Right ventricle myocardium inferior (tissue), 1 donor: ENCODE measurements at places on chromosomes 3 and 15. TPM values are rescaled to one million over a fixed set of nuclear protein-coding genes. Genes with fewer than 3 reads are reported as not detected.

Gene MYRIP
- total RNA-seq = 2.1 TPM

DNA sequence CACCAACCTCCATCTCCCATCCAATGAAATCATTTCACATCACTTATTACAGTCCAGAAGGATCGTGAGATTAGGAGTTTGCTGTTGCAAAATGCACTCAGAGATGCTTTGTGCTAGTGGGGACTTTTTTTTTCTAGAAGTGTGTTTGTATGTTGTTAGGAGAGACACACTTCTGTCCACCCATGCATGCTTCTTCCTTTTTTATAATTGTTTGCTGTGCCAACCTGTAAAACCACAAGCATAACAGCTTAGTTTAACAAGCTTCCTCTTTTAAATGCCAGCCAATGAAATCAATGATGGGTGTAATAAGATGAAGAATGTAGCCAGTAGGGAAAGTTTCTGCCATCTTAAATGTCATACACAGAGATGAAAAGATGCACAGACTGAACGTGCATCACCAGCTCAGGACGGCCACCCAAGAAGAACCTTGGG lies 305.6 kb upstream of the STT3B start:
- no peak for DNase-seq

DNA sequence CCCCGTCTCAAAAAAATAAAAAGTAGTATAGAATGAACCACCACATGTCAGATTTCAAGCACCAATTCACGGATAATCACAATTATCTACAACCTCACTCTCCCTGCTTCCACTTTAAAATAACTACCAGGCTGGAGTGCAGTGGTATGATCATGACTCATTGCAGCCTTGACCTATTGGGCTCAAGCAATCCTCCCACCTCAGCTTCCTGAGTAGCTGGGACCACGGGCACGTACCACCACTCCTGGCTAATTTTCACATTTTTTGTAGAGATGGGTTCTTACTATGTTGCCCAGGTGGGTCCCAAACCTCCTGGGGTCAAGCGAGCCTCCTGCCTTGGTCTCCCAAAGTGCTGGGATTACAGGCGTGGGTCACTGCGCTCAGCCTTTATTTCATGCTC lies 38.1 kb upstream of the LDHAL6B start:
- no peak for DNase-seq

Gene ILDR1
- total RNA-seq = 0.16 TPM

DNA sequence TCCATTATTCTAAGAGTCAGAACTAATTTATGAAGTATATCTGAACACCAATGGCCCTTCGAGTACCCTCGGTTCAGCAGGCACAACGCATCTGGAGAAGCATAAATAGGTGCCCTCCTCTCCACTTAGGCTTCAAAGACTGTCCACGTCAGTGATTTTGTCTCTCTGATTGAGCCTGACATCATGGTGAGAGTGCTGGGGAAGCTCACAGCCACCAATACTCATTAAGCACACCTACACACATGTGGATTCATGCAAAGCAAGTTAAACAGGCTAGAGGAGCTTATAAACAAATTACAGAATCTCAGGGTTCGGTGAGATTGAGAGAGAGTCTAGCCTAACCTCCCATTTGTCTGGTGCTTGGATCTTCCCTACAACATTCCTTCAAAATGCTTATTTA lies 3.6 kb downstream of the CLDN1 start:
- DNase-seq = no peak

DNA sequence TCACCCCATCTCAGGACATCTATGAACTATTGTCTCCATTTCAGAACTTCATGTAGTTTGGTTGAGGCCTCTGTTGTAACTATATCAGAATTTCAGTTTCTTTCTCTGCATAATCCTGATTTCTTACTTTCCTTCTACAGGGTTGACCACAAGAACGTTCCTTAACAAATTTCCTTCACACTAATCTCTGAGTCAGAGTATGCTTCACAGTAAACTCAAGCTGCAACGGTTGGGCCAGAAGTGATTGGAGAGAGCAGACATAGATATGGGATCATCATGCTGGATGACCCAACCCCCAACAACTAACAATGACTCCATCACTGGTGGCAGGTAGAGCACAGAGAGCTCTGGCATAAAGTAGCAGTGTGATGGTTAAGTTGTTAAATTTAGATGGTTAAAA lies 128.8 kb upstream of the OSTN start:
- no peak for DNase-seq

DNA sequence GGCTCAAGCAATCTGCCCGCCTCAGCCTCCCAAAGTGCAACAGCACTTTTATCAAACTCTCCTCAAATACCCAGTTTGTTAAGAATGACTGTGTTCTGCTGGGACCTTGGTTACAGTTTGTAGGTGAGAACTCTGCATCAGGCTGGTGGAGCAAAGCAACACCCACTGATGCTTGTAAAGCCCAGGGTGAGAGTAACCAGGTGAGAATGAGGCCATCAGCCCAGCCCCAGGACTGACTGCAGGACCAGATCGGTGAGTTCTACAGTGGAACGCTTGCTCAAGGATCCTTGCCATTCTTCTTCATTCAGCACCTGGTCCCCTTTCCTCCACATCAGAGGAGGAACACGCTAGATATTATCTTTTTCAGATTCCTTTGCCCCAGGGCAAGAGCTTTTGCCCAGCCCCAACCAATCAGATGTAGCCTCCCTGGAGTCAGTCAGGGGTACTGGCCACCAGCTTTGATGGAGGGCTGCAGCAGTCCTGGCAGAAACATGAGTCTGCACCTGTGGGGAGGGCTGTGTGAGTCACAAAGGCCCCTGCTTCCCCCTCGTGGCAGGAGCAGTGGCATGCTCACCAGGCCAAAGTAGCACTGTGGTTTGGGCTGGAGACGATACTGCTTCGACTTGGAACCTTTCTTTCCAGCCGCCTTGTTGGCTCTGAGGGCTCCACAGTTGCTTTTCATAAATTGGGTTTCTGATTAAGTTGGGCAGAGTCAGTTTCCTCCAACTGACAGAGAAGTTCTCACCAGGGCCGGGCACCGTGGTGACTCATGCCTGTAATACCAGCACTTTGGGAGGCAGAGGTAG lies 3.5 kb upstream of the SHISA5 start:
- DNase-seq = no peak

DNA sequence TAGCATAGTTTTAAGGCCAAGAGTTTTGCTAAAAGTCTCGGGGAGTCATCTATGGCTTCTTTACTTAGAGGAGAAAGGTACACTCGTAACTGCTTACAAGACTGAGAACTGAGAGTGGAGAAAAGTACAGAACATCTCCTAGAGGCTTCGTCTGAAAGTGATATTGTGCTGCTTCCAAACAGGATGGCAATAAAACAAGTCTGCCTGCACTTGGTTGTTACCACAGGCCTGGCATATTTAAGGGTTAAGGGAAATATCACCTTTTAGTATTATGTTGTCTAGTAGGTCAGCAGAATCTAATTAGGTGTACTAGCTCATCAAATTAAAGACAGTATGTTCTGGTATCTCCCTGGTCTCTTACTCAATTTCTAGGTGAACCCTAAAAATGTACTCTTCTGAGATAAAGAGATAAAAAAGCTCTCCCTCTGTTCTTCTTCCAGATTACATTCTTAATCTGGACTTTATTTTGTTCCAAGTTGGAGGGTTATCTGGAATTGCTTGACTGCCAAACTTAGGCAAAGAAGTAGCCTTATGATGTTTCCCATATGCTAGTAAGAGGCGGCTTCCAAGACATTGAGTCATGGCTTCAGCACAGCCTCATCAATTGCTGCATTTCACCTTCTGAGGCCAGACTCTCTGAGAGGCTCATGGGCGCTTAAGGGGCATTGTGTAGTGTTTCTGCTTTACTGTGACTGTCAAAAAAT lies 181.3 kb downstream of the LSAMP start:
- DNase-seq = no peak

- DNase-seq = no peak
These were observed 227.5 kb downstream of the ALCAM start for GRCh38 chr3:105594219-105594618.

Gene IMPG2
- 0.14 TPM for total RNA-seq

GRCh38 chr3:155512867-155513261 lies 219.4 kb upstream of the STRIT1 start:
- DNase-seq = no peak

GRCh38 chr3:12948891-12949711 lies 107.7 kb upstream of the RPL32 start:
- no peak for DNase-seq

- no peak for DNase-seq
These were observed 30.8 kb downstream of the PCOLCE2 start for GRCh38 chr3:142858043-142858442.

- DNase-seq = no peak
These were observed 315.9 kb downstream of the ZIC4 start for GRCh38 chr3:147090461-147090860.

GRCh38 chr3:1197051-1197450 lies 104.2 kb downstream of the CNTN6 start:
- no peak for DNase-seq

DNA sequence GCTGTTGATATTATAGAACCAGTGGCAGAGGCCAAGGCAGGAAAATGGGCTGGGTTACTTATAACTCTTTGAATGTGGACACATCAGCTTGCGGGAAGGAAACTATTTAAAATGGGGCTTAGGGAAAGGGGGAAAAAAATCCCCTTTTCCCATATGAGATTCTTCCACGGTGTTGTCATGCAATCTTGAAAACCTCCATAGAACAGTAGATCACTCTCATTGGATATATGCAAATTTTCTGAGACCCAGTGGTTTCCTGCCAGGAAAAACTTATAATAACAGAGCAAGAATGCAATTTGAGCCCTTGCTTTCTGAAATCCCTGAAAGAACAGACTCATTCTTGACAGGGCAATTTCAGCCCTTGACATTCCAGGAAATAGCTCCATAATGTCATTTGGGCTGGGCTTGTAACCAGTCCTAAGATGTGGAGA lies 31.1 kb downstream of the TMEM212 start:
- no peak for DNase-seq

DNA sequence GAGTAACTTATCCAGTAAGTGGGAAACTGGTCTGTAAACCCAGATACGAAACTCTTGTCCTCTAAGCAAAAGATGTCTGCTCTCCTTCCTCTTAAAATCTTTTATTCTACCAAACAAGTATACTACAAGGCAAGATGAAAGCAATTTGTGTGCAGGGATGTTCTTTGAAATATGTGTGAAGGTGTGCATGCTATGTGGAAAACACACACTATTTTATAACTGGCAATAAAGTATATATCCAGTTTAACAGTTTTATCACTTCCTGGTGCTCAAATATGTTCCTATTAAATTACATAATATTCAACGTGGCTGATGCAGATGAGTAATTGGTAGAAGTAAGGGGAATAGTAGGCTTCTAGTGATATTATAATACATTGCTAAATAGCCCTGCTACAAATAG lies 566.5 kb downstream of the ROBO2 start:
- DNase-seq = no peak

GRCh38 chr3:195110647-195111318 lies 160.2 kb downstream of the XXYLT1 start:
- peak; percentile 83 for DNase-seq

Gene PLCB2
- 8.2 TPM for total RNA-seq

Gene FILIP1L
- 41.3 TPM for total RNA-seq

Gene CCDC39
- not detected for total RNA-seq

- DNase-seq = no peak
These were observed 116.9 kb upstream of the LRRFIP2 start for GRCh38 chr3:37291275-37291700.

Gene TMEM44
- 6.1 TPM for total RNA-seq

DNA sequence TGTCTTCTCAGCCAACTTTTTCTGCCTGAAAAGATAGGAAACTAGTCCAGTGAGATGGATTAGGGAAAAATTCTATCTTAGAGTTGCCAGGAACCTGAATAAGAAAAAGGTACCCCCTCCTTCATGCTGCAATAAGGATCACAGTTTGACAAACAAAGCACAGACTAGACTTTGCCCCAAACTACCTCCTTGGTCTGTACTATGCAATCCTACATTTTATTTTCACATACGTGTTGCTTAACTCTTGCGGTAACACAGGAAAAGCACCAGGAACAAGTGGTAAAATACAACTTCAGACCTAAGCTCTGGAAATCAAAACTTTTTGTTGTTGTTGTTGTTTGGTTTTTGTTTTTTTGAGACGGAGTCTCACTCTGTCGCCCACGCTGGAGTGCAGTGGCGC lies 11.3 kb upstream of the IL12A start:
- no peak for DNase-seq

- no peak for DNase-seq
These were observed 244.1 kb upstream of the STT3B start for GRCh38 chr3:31288641-31289100.

- DNase-seq = no peak
These were observed 285.0 kb upstream of the C2CD4B start for GRCh38 chr15:62450061-62450460.

GRCh38 chr3:23640471-23641146 lies 165.1 kb upstream of the UBE2E1 start:
- DNase-seq = no peak

DNA sequence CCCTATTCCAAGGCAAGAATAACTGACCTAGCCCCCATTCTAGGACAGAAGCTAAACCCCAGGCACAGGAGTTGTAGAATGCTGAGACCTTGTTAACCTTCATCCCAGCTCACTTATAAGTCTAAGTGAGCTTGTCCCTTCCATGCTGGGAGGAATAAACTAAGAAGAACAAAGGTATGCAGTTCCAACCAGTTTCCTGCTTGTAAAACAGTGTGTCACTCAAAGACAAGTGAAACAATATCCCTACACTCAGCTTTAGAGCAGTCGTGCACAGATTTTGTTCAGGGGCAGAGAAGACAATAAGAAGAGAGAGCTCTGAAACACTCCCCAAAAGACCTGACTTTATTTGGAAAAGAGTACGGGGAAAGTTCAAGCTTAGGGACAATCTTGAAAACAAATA lies 292.1 kb downstream of the CGGBP1 start:
- no peak for DNase-seq

GRCh38 chr3:62462104-62462762 lies 88.9 kb upstream of the FEZF2 start:
- DNase-seq = no peak

- DNase-seq = no peak
These were observed 406.1 kb upstream of the ONECUT1 start for GRCh38 chr15:53196242-53196641.

Gene ITIH4
- 5.0 TPM for total RNA-seq

Gene SLC28A1
- total RNA-seq = 0.24 TPM

- DNase-seq = no peak
These were observed 2.7 kb downstream of the ZMAT3 start for GRCh38 chr3:179068779-179069530.

Gene SCN5A
- 163 TPM for total RNA-seq

GRCh38 chr15:68348081-68348480 lies 70.5 kb downstream of the FEM1B start:
- DNase-seq = no peak

GRCh38 chr3:160154033-160154432 lies 71.2 kb upstream of the C3orf80 start:
- DNase-seq = no peak

GRCh38 chr15:89075846-89076245 lies 12.4 kb upstream of the ABHD2 start:
- DNase-seq = no peak

Gene CPNE9
- total RNA-seq = not detected

Gene EBLN2
- 0.87 TPM for total RNA-seq

Gene NR2E3
- total RNA-seq = not detected
